ENCODE measurements at places on chromosomes 3 and 15.

- DNase-seq, result no peak
These were observed 29.6 kb downstream of the PLSCR4 start for GRCh38 chr3:146221276-146221675.

DNA sequence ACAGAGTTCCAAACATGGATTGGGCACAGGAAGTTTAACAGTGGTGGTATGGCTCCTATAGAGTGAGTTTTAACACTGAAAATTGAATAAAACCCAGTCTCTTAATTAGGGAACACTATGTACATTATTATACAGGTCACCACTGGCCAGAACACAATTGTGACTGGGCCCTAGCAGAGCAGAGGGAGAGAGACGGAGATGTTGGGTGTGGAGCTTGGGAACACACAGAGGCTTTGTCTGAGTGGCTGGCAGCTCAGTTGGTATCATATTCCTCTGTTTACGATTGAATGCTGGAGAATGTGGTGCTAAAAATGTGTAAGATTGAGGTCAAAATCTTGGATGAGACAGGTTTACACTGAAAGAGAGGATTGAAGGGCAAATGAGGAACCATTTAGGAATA is 6.8 kb upstream of the MOBP start:
- DNase-seq, result no peak

DNA sequence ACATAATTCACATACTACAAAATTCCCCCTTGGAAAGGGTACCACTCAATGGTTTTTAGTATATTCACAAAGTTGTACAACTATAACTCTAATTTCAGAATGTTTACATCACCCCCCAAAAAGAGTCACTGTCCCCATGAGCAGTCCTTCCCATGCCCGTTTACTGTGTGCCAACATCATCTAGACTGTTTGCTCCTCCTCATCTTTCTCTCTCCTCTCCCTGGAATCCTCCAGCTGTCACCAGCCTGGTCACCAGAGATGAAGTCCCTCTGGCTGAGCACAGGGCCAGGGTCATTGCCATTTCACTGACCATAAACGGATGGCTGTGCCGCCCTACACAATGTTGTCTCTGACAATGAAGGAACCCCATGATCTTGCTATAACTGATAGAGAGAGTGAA is 45.2 kb downstream of the C2CD4B start:
- DNase-seq, result no peak

- DNase-seq, result peak; percentile 33
These were observed 130.1 kb downstream of the LRRK1 start for GRCh38 chr15:101049282-101049681.

- DNase-seq, result no peak
These were observed 133.1 kb upstream of the IGSF10 start for GRCh38 chr3:151593928-151594327.

- DNase-seq, result no peak
These were observed 30.7 kb downstream of the EIF4E3 start for GRCh38 chr3:71694358-71694999.

DNA sequence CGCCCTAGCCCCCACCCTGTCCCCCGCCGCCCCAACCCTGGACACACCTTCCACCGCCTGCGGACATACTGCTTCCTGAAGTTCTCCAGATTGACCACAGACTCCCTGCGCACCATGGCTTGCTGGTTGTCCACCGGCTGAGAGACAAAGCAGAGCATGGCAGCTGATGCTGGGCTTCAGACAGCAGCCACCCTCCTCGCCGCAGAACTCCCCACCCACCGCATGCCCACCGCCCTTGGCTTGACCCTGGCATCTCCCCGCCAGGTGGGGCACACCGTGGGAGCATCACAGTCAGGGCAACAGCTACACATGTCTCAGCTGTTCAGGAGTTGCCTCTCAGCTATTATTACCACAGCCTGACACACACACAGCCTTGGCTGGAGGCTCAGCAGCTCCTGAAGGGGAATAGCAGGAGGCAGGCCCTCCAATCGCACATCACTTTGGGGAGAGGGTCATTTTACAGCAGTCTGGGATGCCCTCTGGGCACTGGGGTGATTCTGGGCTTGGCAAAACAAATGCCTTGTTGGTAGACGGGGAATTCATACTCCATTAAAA is 78.4 kb upstream of the HERC1 start:
- no peak for DNase-seq

Measured in activated CD8-positive, alpha-beta memory T cell treated with anti-CD3 and anti-CD28 coated beads for 24 hours (primary cell).